ENCODE measurements at places on chromosomes 13 and 19. TPM values are rescaled to one million over a fixed set of nuclear protein-coding genes. Genes with fewer than 3 reads are reported as not detected.

DNA sequence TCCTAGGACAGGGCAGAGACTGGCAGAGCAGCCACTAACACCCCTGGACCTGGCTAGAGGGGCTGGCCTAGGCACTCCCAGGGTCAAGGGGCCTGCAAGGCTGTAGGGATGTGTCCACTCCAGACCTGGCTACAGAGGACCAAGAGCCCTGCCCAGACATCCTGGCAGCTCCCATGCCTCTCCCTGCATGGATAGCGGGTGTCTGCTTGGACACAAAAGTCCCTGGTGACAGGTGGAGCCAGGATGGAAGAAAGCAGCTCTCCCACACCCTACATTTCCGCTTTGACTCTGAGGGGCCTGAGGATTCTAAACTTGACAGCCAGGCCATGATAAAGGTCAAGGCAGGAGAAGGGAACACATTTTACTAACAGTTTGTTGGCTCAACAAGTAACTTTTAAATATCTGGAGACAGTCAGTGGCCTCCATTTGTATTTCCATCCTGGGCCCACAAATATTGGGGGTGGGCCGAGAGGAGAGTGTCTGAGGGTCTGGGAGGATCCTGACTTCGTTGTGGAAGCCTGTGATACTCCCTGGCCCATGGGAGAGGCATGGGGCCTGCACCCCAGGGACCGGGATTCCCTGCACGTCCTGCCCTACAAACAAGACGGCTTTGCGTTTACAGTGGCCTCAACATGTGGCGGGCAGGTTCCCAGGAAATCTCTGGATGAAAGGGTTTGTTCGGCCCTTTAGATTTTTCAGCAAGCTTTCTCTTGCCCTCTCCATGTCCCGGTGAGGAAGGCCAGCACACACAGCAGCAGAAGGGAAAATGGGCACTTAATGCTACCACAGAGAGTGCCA, 19.8 kb upstream of the SLC7A9 start:
- no peak for DNase-seq

DNA sequence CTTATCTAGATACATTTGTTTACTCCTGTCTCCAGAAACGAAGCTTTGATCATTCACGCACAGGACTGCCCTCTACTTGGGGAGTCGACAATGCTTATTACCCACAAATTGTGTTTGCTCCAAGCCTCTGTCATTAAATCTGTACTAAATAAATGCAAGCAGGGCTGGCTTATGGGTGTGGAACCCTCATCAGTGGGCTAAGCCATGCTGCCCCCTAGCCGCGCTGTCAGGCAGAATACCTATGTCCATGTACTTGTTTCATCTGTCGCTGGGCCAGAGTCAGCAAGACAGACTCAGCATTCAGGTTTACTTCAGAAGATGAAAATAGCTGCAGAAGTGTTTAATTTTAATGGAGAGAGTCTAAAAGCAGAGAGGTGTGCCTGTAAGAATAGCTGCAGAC, 110.0 kb upstream of the PRR20A start:
- no peak for DNase-seq

The MTUS2 gene
- 16.0 TPM for total RNA-seq

The SRRM5 gene
- 0.09 TPM for total RNA-seq

- no peak for DNase-seq
These were observed 56.2 kb upstream of the GPR183 start for GRCh38 chr13:99363391-99363790.

DNA sequence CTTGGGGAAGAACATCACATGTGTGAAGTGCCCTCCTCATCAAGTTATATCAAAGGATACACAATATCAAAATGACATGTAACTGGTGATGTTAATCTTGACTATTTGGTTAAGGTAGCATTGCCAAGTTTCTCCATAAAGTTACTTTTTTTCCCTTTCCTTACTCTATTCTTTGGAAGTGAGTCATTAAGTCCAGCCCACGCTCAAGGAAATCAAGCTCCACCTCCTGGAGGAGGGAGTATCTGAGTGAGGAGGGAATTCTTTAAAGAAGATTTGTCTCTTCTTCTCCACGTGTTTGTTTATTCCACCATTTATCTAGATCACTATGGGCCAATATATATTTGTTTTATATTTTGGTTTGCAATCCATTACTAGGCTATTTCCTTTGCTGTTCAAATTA, 33.6 kb upstream of the FNDC3A start:
- DNase-seq: no peak

GRCh38 chr13:71695662-71696061, 171.3 kb downstream of the DACH1 start:
- DNase-seq: no peak

- no peak for DNase-seq
These were observed 8.4 kb upstream of the KCTD4 start for GRCh38 chr13:45209229-45209628.

GRCh38 chr13:44974056-44974793, 15.0 kb downstream of the NUFIP1 start:
- DNase-seq: no peak

The ICAM3 gene
- 1.1 TPM for total RNA-seq

DNA sequence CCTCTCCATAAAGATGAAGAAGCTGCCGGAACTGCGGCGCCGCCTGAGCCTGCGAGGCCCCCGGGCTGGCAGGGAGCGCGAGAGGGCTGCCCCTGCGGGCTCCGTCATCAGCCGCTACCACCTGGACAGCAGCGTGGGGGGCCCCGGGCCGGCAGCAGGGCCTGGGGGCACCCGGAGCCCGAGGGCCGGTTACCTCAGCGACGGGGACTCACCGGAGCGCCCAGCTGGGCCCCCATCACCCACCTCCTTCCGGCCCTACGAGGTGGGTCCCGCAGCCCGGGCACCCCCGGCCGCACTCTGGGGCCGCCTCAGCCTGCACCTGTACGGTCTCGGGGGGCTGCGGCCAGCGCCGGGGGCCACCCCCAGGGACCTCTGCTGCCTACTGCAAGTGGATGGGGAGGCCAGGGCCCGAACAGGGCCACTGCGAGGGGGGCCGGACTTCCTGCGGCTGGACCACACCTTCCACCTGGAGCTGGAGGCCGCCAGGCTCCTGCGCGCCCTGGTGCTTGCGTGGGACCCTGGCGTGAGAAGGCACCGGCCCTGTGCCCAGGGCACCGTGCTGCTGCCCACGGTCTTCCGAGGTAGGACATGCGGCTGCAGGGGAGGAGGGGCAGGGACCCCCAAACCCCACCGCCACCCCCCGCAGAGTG, 2.7 kb downstream of the SYDE1 start:
- DNase-seq: no peak

- no peak for DNase-seq
These were observed 56.3 kb upstream of the GPR12 start for GRCh38 chr13:26816881-26817280.

The UFM1 gene
- 108 TPM for total RNA-seq

The FAAP24 gene
- total RNA-seq: 1.7 TPM

The C2CD4C gene
- total RNA-seq: 7.5 TPM

GRCh38 chr13:95222733-95223018, 78.6 kb downstream of the ABCC4 start:
- no peak for DNase-seq

The ZGLP1 gene
- 2.4 TPM for total RNA-seq

GRCh38 chr19:22427547-22427946, 5.4 kb upstream of the ZNF98 start:
- DNase-seq: no peak

DNA sequence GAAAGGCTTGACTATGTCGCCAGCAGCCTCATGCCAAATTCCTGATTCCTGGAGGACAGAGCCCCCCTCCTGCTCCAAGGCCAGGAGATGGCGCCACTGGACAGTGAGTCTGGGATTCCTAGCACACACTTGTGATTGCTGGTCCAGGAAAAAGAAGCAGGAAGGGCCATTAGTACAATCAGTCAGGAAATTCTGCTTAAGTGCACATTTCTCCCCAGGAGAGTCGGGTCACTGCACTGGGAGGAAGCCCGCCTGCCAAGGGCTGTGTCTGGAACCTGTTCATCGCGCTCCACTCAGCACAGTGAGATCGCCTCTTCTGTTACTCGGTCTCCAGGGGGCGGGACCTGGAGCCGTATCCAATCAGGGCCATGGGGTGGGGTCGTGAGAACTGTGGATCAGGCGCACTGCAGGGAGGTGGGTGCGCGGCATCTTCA, 65.1 kb downstream of the ZNF823 start:
- DNase-seq: peak; percentile 78

- peak; percentile 17 for DNase-seq
These were observed 117.3 kb downstream of the RAB20 start for GRCh38 chr13:110444226-110444653.

The GIPR gene
- not detected for total RNA-seq

DNA sequence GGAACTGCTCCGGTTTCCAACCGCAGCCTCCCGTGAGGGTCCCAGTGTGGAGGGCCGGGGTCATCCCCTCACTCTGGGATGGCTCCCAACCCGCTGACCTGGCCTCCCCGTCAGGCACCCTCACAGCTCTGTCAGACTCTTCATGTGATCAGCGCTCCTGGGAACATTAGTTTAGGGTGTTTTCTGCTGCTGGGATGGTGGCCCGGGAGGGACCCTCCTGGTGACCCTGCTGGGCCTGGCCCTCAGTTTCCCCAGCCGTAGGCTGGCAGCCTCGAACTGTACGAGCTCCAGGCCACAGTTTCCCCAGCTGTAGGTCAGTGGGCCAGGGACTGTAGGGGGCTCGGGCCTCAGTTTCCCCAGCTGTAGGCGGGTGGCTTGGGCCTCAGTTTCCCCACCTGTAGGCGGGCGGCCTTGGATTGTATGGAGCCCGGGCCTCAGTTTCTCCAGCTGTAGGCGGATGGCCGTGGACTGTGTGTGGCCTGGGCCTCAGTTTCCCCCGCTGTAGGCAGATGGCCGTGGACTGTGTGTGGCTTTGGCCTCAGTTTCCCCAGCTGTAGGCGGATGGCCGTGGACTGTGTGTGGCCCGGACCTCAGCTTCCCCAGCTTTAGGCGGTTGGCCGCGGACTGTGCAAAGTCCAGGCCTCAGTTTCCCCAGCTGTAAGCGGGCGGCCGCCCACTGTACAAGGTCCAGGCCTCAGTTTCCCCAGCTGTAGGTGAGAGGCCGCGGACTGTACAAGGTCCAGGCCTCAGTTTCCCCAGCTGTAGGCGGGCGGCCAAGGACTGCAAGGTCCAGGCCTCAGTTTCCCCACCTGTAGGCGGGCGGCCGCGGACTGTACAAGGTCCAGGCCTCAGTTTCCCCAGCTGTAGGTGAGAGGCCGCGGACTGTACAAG, 1.3 kb upstream of the PTBP1 start:
- no peak for DNase-seq

The ITGBL1 gene
- total RNA-seq: 4.3 TPM

DNA sequence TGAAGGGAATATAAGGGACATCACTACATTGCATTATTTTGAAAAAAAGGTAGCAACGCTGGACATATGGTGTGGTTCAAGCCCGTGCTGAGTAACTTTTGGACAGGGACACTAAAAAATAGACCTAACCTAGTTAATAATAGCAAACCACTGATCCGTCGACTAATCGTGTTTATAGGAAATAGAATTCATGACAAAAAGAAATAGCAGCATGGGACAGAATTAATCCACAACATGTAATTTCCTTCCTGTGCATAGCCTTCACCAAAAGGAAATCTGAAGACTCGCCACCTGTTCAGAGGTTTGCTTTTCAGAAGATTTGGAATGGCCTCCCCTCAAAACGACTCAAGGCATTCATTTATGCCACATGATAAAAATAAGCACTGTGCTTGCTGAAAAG, 128.7 kb downstream of the FGF14 start:
- DNase-seq: peak; percentile 75

- peak; percentile 32 for DNase-seq
These were observed 949 bp downstream of the RAB3A start for GRCh38 chr19:18202778-18203407.

The CPB2 gene
- not detected for total RNA-seq

The MICOS13 gene
- total RNA-seq: 12.2 TPM

- no peak for DNase-seq
These were observed 381.0 kb upstream of the TSHZ3 start for GRCh38 chr19:31730270-31730669.

- no peak for DNase-seq
These were observed 4.3 kb downstream of the KIRREL2 start for GRCh38 chr19:35860818-35861639.
